ENCODE measurements at places on chromosomes 1 and 21. TPM values are rescaled to one million over a fixed set of nuclear protein-coding genes. Genes with fewer than 3 reads are reported as not detected.
A peak's percentile ranks its signal among the peaks of the same experiment; 100 is the strongest.

- DNase-seq, result no peak
Measured at GRCh38 chr1:69376408-69376807, 191.3 kb upstream of the LRRC7 start.

Gene AIRE
- total RNA-seq, result 0.19 TPM

DNA sequence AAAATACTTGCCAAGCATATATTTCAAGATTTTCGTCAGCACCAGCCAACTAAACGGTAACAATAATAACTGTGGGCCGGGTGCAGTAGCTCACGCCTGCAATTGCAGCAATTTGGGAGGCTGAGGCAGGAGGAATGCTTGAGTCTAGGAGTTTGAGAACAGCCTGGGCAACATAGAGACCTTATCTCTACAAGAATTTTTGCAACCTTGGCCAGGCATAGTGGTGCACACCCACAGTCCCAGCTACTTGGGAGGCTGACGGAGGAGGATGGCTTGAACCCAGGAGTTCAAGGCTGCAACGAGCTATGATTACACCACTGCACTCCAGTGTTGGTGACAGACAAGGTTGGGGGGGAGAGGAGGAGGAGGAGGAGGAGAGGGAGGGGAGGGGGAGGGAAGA is 145.0 kb upstream of the TIAM1 start:
- DNase-seq, result no peak

Gene S100A7A
- total RNA-seq, result not detected

Gene ST6GALNAC3
- total RNA-seq, result 5.4 TPM

- DNase-seq, result no peak
Measured at GRCh38 chr1:212652609-212653008, 44.0 kb downstream of the ATF3 start.

DNA sequence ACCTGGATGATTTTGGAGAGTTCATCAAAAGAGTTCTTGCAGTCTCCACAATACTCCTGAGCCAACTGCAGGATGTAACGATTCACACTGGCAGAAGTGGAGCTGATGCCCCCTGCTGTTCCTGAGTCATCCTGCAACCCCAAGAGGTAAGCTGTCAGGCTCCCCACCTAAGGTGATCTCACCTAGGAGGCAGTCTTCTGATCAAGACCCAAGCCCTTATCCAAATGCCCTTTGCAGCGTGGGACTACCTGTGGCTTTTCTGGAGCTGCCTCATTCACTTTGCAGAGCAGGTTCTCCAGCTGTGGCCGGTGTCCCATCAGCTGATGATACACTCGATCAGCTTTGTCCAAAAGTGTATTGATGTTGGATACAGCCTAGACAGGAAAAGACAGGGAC is 96.4 kb downstream of the UBR4 start:
- no peak for DNase-seq

DNA sequence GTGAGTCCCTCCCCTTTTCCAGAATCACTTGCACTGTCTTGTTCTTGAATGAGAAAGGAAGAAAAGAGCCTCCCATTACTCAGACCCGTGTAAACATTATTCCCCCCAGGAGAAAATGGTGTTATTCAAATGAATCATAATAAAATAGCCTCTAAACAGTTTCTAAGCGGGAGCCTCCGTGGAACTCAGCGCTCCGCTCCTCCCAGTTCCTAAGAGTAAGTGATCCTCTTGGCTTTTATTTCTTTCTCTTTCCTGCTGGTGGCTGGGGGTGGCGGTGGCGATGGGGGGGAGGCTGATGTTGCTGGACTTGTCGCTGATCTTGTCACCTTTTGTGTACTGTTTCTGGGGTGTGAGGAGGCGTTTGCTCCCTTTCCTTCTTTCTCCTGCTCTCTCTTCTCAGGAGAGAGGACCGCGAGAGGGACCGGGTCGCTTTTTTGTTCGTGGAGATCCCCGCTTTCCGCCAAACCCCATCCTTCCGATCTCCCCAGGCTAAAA is 781 bp downstream of the PROX1 start:
- no peak for DNase-seq

Gene STPG1
- 0.89 TPM for total RNA-seq

DNA sequence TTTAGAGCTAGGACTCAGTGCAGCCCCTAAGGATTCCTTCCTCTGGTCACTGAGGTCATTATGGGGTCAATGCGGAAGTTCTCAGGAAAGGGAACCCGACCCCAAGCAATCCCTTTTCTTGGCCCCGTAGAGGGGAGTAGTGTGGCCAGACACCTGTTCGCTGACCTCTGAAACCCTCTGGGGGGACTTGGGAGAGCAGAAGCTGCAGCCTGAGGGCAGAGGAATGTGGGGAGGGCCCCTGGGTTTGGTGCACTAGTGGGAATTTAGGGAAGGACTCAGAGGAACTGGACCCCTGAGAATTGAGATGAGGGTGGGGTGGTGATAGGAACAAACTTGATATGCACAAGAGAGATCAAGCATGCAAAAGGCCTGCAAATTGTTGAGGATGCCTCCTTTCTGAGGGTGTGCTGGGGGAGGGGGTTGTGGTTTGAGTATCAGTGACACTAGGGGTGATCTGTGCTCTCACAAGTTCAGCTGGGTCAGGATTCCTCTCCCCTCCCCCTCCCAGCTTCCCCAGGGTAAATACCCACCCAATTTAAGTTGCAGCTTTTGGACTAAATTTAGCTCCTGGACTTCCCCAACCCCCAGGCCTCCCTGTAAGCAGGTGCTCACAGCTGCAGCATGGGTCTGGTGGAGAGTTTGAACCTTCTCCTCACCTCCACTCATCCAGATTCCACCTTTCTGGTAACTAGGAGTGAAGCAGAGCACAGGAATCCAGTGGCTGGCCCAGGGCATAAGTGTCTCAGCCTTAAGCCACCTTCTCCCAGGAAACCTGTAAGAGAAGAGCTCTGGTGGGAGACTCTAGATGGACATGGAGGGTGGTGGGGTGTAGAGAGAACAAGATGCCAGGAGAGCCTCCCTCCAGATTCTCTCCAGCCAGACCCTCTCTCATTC is 13.5 kb downstream of the ADAMTSL4 start:
- peak; percentile 69 for DNase-seq

- no peak for DNase-seq
Measured at GRCh38 chr1:108767708-108768107, 21.2 kb downstream of the STXBP3 start.

Gene CSMD2
- 0.32 TPM for total RNA-seq

Gene CFHR2
- total RNA-seq, result not detected

Gene TMPRSS15
- not detected for total RNA-seq

Gene ALPL
- 1.5 TPM for total RNA-seq

Gene CELA2A
- 2.1 TPM for total RNA-seq

Gene BRDT
- not detected for total RNA-seq

DNA sequence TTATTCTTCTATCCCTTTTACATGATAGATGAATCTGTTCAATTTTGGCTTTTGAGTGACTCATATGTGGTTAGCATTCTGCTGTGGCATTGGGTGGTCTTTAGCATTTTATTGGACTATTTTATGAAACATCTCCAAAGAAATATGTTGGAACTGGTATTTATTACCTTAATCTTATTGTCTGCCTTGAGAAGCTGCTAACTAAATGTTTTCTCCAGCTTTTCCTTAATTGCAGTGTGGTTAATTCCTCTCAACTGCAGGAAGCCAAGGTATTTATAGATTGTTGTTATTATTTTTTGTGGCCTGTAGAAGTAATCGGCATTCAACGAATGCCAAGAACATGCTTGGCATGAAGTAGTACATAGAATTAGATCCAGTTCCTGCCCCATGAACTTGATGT is 64.1 kb downstream of the NOS1AP start:
- no peak for DNase-seq

GRCh38 chr1:47785561-47786271 is 211.5 kb downstream of the TRABD2B start:
- DNase-seq, result peak; percentile 27

DNA sequence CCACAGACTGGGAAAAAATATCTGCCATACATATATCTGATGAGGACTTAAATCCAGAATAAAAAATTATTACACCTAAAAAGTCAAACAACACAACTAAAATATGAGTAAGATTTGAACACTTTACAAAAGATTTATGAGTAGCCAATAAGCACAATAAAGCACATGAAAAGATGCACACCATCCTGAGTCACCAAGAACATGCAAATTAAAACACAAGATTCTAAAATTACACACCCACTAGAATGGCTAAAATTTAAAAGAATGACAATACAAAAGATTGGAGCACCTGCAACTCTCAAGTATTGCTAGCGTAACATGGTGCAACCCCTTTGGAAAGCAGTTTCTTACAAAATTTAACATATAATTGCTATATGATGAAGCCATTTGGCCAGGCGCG is 30.9 kb downstream of the DENND2C start:
- DNase-seq, result no peak

DNA sequence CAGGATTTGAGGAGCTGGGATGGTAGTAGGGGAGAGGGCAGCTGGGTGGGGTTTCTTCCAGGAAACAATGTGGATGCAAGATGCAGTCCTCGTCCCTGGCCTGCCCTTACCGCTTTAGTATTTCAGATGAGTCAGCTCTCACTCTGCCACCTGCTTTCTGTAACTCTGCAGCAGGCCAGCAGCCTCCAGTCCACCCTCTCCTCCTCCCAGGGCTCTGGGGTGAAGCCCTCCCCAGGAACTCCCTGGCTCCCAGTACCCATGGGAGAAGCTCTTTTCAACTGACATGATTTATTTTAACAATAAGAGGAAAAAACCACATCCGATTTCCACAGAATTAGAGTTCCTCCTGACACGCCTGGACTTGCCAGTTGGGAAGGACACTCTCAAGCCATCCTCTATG is 39.0 kb upstream of the IL20 start:
- no peak for DNase-seq

Gene S100A1
- 1,048 TPM for total RNA-seq

Gene TINAGL1
- 52.5 TPM for total RNA-seq

DNA sequence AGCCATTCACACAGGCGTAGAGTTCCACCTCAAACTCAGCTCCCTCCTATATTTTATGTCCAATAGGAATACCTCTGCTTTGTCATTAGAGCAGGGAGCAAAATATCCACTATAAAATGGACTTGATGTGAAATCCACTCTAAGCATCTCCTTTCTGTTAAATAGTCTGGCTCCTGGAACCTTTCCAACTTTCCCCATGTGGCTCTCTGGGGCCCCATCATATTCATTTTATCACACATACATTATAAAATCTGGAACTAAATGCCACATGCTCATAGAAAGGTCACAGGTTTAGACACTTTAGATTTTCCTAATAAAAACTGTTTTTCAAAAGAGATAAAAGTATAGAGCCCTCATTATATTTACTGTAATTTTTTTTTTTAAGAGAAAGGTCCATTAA is 82.1 kb downstream of the PTPN14 start:
- DNase-seq, result no peak

Gene CTSS
- total RNA-seq, result 14.5 TPM

GRCh38 chr1:208085655-208086515 is 158.3 kb downstream of the PLXNA2 start:
- no peak for DNase-seq

Gene NAV1
- total RNA-seq, result 11.6 TPM

Gene CLIC6
- total RNA-seq, result 35.5 TPM

GRCh38 chr1:15975358-15975804 is 520 bp downstream of the ZBTB17 start:
- DNase-seq, result peak; percentile 69

DNA sequence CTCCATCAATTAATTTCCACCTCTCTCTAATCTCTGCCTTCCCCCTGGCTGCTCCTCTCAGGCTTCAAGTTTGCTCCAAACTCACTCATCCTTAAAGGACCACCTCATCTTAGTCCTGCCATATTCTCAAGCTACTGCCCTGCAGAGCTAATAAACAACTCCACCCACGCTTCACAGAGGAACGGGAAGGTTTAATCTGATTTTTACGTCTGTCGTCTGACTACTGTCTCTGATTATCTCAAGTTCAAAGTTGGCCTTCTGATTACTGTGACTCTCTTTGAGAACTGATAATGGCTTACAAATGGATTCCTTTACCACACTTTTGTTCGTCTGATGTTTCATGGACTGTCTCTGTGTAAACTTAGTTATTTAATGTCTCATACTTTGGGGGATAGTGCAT is 7.6 kb upstream of the CPT2 start:
- no peak for DNase-seq

DNA sequence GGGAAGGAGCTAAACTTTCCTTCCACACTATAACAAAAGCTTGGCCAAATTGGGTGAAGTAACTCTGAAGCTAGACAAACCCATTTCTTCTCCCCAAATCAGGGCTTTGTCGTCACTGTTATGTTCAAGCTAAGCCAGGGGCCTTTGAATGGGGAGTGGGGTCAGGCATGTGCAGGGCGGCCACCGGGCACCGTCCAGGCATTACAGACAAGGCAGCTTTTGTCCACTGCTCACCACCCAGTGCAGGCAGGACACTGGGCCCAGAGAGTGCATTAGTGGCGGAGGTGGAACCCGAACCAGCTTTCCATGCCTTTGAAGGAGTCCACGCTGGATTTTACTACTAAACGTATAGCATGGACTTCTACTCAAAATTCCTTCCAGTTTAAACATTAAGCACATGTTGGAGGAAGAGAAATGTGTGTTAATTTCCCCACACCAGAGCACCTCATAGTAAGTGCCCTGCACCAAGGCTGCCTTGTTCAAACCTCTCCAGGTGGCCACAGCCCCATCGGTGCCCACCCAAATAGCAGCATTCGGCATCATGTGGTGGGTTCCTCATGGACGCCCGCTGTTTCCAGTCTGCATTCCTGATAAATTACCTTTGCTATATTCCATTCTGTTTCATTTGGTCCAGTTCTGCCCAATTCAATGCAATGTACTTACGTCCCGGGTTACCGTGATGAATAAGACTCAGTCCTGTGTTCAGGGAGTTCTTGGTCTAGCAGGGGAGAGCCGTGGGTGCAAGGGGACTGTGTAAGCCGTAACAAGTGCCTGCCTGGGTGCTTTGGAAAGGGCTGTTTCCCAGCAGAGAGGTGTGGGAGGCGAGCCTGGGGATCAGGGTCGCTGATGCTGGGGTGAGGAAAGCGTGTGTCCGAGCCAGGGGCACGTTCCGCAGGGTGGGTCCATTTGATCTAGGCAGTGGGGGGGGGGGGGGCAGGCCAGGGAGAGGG is 1.6 kb downstream of the UBASH3A start:
- no peak for DNase-seq

DNA sequence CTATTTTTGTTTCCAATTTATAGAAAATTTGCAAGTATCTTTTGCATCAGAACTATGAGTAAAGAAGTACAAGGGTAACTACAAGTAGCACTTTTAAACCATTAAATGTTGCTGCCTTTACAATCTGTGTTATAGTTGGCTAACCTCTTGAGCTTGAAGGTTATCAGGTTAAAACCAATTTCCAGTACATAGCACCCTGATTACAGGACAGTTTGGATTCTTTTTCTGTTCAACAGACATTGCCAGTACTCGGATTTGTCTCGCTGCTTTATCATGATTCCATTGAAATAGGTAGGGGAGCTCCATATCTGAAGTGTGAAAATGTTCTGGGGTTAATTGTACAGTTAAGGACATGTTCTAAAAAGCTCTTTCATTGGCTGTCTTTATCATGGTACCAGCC is 40.0 kb downstream of the MIA3 start:
- no peak for DNase-seq

GRCh38 chr1:220974431-220974830 is 95.2 kb downstream of the HLX start:
- DNase-seq, result no peak
